ENCODE measurements at places on chromosomes 13 and 19.

- no peak for DNase-seq
Measured at GRCh38 chr13:110415669-110416068, 108.6 kb downstream of the COL4A2 start.

- no peak for DNase-seq
Measured at GRCh38 chr13:94232956-94233355, 246.5 kb downstream of the DCT start.

DNA sequence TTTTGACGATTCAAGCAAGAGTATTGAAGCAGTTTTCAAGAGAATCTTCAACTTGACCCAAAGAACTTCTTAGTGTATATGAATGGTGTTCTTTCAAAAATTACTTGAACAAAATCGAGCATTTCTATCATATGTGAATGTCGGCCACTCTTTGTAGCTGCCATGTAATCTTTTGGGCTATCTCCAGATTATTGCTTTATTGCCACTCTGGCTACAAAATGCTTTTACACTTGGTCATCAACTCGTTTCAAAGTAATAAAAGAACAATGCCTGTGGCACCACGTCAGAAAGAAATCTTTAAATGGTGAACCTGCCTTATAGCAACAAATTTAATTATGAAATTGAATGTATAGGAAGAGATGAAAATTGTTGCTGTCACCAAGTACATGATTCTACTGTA is 834.5 kb downstream of the GPC5 start:
- no peak for DNase-seq

DNA sequence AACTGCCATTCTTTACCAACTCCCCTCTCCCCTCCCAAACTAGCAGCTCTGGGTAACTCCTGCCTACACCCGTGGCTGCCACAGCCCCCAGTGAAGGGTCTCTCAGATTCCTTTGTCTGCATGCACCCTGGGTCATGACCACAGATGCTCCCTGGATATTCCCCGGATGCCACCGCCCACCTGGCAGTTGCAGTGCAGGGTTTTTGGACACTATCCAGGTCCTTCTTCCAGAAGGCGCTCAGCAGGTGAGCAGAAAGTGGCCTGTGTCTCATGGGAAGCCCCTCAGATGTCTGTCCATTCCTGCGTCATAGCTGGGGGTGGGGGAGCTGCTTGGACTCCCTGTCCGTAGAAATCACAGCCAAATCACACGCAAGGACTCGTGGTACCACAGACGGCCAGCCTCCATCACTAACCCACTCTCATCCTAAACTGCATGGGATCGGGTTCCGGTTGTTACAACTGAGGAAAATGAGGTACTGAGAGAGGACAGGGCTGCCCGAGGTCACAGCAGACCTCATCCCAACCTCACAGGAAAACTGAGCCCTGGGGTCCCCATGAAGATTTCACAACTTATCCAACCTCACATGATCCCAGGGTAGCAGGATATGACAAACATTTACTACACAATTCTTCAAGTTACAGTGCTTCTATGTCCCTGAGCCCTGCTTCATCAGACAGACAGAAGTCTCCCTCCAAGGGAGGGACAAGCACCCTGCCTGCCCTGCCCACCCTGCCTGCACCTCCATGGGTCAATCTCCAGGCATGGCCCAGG is 38.6 kb downstream of the ELL start:
- DNase-seq: no peak

- no peak for DNase-seq
Measured at GRCh38 chr19:6752256-6753177, 13.0 kb downstream of the TRIP10 start.
